ENCODE measurements at places on chromosomes 1 and 21. TPM values are rescaled to one million over a fixed set of nuclear protein-coding genes. Genes with fewer than 3 reads are reported as not detected.

HMCN1 gene
- total RNA-seq: 0.28 TPM

ZC3H12A gene
- 35.4 TPM for total RNA-seq

CAPN9 gene
- total RNA-seq: not detected

OR2T2 gene
- total RNA-seq: not detected

CD52 gene
- total RNA-seq: 971 TPM

PADI4 gene
- 0.41 TPM for total RNA-seq
